Activated CD8-positive, alpha-beta memory T cell treated with anti-CD3 and anti-CD28 coated beads, Interleukin-2, amount 10 ng/mL, durations not matched to agents 7 days and 5 days (primary cell): ENCODE measurements at places on chromosomes 12 and 14.

GRCh38 chr12:8452036-8452435 is 3.7 kb upstream of the CLEC6A start:
- H3K27me3 ChIP-seq, result peaks cover 41% of the 10 kb centered on the region
- H3K27ac ChIP-seq, result no peak overlapping the region
- H3K36me3 ChIP-seq, result no peaks in the 10 kb centered on the region
- no peaks in the 10 kb centered on the region for H3K4me1 ChIP-seq
- no peak overlapping the region for H3K4me3 ChIP-seq

DNA sequence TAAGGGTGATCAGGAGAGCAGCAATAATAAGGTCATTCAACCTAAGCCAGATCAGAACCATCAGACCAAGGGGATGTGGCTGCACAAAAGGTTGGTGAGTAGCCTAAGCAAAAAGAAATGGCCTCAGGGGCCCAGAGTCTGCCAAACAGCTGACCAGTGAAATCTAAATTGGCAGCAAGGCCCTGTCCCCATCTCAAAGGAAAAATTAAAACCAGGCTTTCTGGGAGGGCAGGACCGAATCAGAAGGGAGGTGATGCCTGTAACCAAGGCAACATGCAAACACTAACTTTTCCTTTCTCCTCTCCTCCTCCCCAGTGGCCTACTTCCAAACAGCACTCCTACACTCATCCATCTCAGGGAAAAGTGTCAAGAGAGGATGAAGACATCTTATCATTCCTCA is 256.4 kb downstream of the NUAK1 start:
- H3K36me3 ChIP-seq, result no peaks in the 10 kb centered on the region
- H3K27me3 ChIP-seq, result no peaks in the 10 kb centered on the region
- H3K4me3 ChIP-seq, result no peak overlapping the region
- no peaks in the 10 kb centered on the region for H3K4me1 ChIP-seq

GRCh38 chr12:1122786-1123185 is 131.8 kb downstream of the ERC1 start:
- H3K27ac ChIP-seq, result no peak overlapping the region
- no peak overlapping the region for H3K4me3 ChIP-seq
- no peaks in the 10 kb centered on the region for H3K27me3 ChIP-seq
- peaks cover 21% of the 10 kb centered on the region for H3K4me1 ChIP-seq
- peak; percentile 59 for DNase-seq
- H3K36me3 ChIP-seq, result no peaks in the 10 kb centered on the region

GRCh38 chr14:87494010-87494409 is 499.0 kb downstream of the GALC start:
- no peaks in the 10 kb centered on the region for H3K4me1 ChIP-seq
- H3K27ac ChIP-seq, result no peak overlapping the region
- H3K36me3 ChIP-seq, result no peaks in the 10 kb centered on the region
- no peak overlapping the region for H3K4me3 ChIP-seq

- no peaks in the 10 kb centered on the region for H3K36me3 ChIP-seq
- no peaks in the 10 kb centered on the region for H3K27me3 ChIP-seq
- no peak overlapping the region for H3K27ac ChIP-seq
- H3K4me3 ChIP-seq, result no peak overlapping the region
Observed at GRCh38 chr12:122943196-122943595, 23.1 kb downstream of the ABCB9 start.

GRCh38 chr14:75333606-75334548 is 55.2 kb downstream of the FOS start:
- DNase-seq, result peak; percentile 83
- no peaks in the 10 kb centered on the region for H3K36me3 ChIP-seq
- H3K27ac ChIP-seq, result peak overlapping the region; percentile 94
- H3K4me3 ChIP-seq, result peak overlapping the region; percentile 67

GRCh38 chr14:105324871-105325270 is 10.3 kb downstream of the PACS2 start:
- DNase-seq, result no peak
- no peaks in the 10 kb centered on the region for H3K27me3 ChIP-seq
- H3K4me1 ChIP-seq, result peaks cover 3% of the 10 kb centered on the region
- no peak overlapping the region for H3K4me3 ChIP-seq
- H3K27ac ChIP-seq, result no peak overlapping the region
- H3K36me3 ChIP-seq, result no peaks in the 10 kb centered on the region

DNA sequence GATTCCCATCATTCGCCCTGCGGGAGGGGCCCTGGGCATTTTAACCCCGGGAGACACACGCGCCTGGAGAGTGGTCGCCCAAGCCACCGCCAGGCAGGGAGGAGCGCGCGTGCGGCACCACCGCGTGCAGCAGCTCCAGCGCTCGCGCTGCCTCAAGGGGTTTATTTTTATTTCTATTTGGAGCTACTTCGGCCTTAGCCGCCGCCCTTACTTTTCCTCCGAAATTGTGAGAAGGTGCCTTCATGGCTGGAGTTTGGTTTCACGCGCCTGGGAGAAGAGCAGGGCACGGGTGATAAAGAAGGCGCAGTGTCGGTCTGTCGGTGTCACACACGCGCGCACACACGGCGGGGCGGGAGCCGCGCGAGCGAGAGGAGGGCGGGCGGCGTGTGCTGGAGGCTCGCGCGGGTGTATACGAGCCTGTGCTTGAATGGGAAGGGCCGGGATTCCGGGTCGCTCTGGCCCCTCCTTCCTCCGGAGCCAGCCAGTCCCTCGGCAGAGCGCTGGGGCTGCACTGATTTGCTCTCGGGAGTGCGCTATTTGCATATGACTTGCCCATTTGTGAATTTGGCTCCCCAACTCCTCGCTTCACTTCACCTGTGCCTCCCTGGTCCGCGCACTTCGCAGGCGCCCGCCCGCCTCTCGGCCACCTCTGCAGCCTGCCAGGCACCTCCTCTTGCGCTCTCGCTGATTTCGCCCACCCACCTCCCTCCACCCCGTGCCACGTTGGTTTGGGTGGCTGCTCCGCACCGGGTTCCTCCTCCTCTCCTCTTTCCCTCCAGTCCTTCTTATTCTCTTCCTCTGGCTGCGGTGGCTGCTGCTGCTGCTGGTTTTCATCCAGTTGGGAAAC is 932.3 kb downstream of the DIO2 start:
- H3K27me3 ChIP-seq, result peaks cover 46% of the 10 kb centered on the region
- peaks cover 3% of the 10 kb centered on the region for H3K36me3 ChIP-seq
- H3K4me3 ChIP-seq, result no peak overlapping the region
- no peak for DNase-seq
- no peaks in the 10 kb centered on the region for H3K4me1 ChIP-seq

- no peaks in the 10 kb centered on the region for H3K27me3 ChIP-seq
- no peaks in the 10 kb centered on the region for H3K4me1 ChIP-seq
- H3K36me3 ChIP-seq, result no peaks in the 10 kb centered on the region
- no peak overlapping the region for H3K4me3 ChIP-seq
- no peak overlapping the region for H3K27ac ChIP-seq
Observed at GRCh38 chr14:52091928-52092327, 23.1 kb upstream of the NID2 start.

- H3K27me3 ChIP-seq, result no peaks in the 10 kb centered on the region
- no peak for DNase-seq
- no peaks in the 10 kb centered on the region for H3K36me3 ChIP-seq
Observed at GRCh38 chr12:78406828-78407227, 457.7 kb upstream of the SYT1 start.

DNA sequence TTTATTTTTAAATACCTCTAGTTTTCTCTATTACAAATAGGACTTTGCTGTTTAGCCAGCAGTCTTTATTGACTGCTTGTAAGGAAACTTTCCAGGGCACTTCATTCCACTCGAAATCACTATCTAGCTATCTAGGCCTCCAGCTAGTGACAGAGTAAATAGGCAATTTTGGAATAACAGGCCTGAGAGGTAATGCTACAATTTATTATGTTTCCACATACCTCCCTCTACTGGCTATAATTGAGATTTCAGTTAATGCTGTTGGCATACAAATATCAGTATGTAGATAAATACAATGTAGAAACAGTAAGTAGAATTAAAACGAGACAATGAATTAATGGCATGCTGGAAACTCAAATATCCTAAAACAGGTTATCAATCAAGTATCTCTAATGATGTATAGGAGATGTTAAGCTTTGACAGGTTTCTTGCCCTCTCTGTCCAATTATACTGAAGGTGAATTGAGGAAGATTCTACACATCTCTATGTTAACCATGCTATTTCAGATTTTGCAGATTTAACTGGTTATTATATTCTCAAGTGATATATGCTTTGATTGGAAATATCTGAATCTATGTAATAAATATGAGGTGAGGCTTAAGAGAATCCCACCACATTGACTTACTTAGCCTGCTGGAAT is 7.2 kb downstream of the DTD2 start:
- peaks cover 14% of the 10 kb centered on the region for H3K36me3 ChIP-seq
- H3K27ac ChIP-seq, result no peak overlapping the region
- no peaks in the 10 kb centered on the region for H3K27me3 ChIP-seq
- H3K4me1 ChIP-seq, result peaks cover 3% of the 10 kb centered on the region
- DNase-seq, result no peak

- peaks cover 23% of the 10 kb centered on the region for H3K4me1 ChIP-seq
- peaks cover 7% of the 10 kb centered on the region for H3K27me3 ChIP-seq
- no peak for DNase-seq
- no peak overlapping the region for H3K27ac ChIP-seq
Observed at GRCh38 chr12:14643251-14643650, 53.1 kb downstream of the GUCY2C start.

- DNase-seq, result no peak
- H3K36me3 ChIP-seq, result no peaks in the 10 kb centered on the region
- H3K27ac ChIP-seq, result no peak overlapping the region
Observed at GRCh38 chr12:123049398-123050240, 69.1 kb downstream of the ARL6IP4 start.

- peak overlapping the region; percentile 84 for H3K4me3 ChIP-seq
- DNase-seq, result no peak
- peaks cover 43% of the 10 kb centered on the region for H3K4me1 ChIP-seq
- peaks cover 33% of the 10 kb centered on the region for H3K36me3 ChIP-seq
- H3K27me3 ChIP-seq, result peaks cover 6% of the 10 kb centered on the region
Observed at GRCh38 chr12:49133014-49133413, 1.8 kb upstream of the TUBA1B start.

DNA sequence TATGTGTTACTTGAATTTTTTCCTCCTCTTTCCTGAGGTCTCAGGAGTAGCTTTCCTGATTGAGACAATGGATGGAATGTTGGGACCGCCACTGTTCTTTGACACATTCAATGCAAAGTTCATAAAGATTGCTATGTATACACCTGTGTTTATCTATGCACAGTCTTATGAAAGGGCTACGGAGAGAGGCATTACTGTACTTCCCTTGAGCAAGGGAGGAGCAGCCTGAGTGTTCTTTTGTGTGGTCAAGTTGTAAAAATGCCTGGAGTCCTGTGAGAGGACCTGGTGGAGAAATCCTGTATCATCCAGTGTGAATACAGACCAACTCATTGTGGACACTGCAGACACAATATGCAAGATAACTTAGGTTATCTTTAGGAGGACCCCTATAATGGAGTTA is 1.2 kb downstream of the SRGAP1 start:
- DNase-seq, result no peak
- no peaks in the 10 kb centered on the region for H3K36me3 ChIP-seq
- no peak overlapping the region for H3K4me3 ChIP-seq
- H3K4me1 ChIP-seq, result peaks cover 13% of the 10 kb centered on the region
- peaks cover 30% of the 10 kb centered on the region for H3K27me3 ChIP-seq

- H3K4me3 ChIP-seq, result no peak overlapping the region
- H3K4me1 ChIP-seq, result no peaks in the 10 kb centered on the region
- peaks cover 13% of the 10 kb centered on the region for H3K36me3 ChIP-seq
- no peak overlapping the region for H3K27ac ChIP-seq
Observed at GRCh38 chr14:35897616-35898111, 71.5 kb downstream of the BRMS1L start.

DNA sequence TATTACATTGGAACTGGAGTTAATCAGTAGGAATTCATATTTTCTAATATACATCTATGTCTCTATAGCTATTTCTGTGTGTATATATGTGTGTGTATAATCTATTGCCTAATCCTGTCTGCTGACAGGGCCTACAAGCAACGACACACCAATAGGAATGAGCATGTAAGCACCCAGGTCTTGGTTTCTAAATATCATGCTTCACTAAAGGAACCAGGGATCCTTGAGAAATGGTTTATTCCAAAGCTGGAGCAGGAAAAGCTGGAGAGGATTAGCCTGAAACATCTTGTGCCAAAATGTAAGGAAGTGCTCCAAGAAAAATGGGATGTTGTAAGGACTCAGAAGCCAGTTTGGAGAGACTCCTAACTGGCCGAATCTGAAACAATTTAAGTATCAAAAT is 29.3 kb upstream of the LGALS3 start:
- no peak overlapping the region for H3K4me3 ChIP-seq
- H3K36me3 ChIP-seq, result peaks cover 12% of the 10 kb centered on the region
- H3K27me3 ChIP-seq, result no peaks in the 10 kb centered on the region
- DNase-seq, result no peak

GRCh38 chr12:71682466-71682865 is 3.4 kb upstream of the TMEM19 start:
- H3K36me3 ChIP-seq, result peaks cover 2% of the 10 kb centered on the region
- H3K27ac ChIP-seq, result no peak overlapping the region
- H3K4me1 ChIP-seq, result peaks cover 12% of the 10 kb centered on the region
- no peaks in the 10 kb centered on the region for H3K27me3 ChIP-seq
- no peak overlapping the region for H3K4me3 ChIP-seq

DNA sequence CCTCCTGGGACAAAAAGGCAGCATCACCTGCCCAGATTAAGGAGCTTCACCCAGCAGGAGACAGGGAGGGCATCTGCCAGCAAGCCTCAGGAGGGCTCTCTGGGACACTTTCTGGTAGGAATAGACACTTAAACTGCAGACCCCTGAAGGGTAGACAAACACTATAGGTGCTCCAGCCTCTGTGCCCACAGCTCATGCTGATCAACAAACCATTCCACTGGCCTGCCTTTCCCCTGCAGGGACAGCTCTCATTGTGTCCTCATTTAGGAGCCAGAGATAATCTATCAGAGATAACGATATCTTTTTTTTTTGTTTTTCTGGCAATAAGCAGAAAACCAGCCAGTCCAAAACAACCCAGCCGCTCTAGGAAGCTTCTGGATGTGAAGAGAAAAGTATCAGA is 251.8 kb upstream of the CCDC196 start:
- DNase-seq, result no peak
- H3K4me1 ChIP-seq, result no peaks in the 10 kb centered on the region
- peaks cover 2% of the 10 kb centered on the region for H3K36me3 ChIP-seq
- peaks cover 39% of the 10 kb centered on the region for H3K27me3 ChIP-seq
- H3K4me3 ChIP-seq, result no peak overlapping the region
- no peak overlapping the region for H3K27ac ChIP-seq

DNA sequence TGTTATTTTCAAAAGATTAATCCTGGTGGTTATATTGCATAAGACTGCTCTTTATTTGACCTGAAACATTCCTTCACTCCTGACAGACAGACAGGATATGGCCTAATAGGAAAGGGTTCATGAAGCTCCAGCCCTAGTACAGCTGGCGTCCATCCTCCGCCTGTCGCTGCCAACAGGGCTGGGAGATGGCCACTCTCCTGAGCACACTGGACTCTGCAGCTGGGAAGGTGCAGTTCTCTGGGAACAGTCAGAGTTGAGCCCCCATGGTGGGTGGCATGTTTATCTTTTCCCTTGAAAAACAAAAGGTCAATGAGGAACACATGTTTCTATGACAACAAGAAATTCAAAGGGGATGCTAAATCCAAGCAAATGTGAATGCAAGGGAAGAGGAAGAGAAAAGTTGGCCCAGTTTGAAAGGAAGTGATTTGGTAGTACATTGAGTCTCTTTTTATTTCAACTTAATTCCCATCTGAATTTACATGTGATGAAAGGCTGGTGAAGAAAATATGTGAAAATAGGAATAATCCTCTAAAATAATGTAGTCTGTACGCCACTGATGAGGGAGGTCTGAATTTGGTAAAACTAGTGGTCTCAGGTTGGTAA is 89.9 kb upstream of the DCN start:
- H3K27me3 ChIP-seq, result no peaks in the 10 kb centered on the region
- H3K4me3 ChIP-seq, result no peak overlapping the region
- no peaks in the 10 kb centered on the region for H3K4me1 ChIP-seq
- no peaks in the 10 kb centered on the region for H3K36me3 ChIP-seq
- no peak overlapping the region for H3K27ac ChIP-seq
